ENCODE measurements at places on chromosomes 16 and 17. TPM values are rescaled to one million over a fixed set of nuclear protein-coding genes. Genes with fewer than 3 reads are reported as not detected.
A peak's percentile ranks its signal among the peaks of the same experiment; 100 is the strongest.

DNA sequence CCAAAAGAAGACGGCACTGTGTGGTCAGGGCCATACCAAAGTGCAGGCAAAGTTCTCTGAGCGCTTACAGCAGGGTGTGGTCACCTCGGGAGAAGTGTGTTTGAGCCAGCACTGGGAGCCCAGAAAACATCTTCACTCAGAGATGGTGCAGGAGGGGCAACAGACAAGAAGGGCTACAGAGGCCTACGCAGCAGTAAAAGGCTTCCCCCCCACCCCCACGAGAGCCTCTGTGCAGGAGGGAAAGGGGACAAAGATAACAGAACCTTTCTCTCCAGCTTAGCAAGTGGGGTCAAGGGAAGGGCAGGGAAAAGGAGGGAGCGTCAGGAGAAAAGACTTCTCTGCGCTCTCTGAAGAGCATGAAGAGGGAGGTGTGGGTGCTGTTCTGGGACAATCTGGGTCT, 2.8 kb downstream of the VAT1 start:
- peak overlapping the region; percentile 36 for H3K27ac ChIP-seq
- H3K27me3 ChIP-seq = no peaks in the 10 kb centered on the region
- DNase-seq = no peak
- no peaks in the 10 kb centered on the region for H3K36me3 ChIP-seq

- H3K4me1 ChIP-seq = peaks cover 19% of the 10 kb centered on the region
- peaks cover 10% of the 10 kb centered on the region for H3K27me3 ChIP-seq
- no peak overlapping the region for H3K4me3 ChIP-seq
- H3K36me3 ChIP-seq = no peaks in the 10 kb centered on the region
- DNase-seq = no peak
Observed at GRCh38 chr16:782766-783403, 5.3 kb downstream of the RPUSD1 start.

- DNase-seq = no peak
- peaks cover 12% of the 10 kb centered on the region for H3K4me1 ChIP-seq
- H3K27me3 ChIP-seq = no peaks in the 10 kb centered on the region
- no peak overlapping the region for H3K27ac ChIP-seq
- H3K4me3 ChIP-seq = no peak overlapping the region
Observed at GRCh38 chr17:61205401-61205800, 194.2 kb upstream of the TBX2 start.

DNA sequence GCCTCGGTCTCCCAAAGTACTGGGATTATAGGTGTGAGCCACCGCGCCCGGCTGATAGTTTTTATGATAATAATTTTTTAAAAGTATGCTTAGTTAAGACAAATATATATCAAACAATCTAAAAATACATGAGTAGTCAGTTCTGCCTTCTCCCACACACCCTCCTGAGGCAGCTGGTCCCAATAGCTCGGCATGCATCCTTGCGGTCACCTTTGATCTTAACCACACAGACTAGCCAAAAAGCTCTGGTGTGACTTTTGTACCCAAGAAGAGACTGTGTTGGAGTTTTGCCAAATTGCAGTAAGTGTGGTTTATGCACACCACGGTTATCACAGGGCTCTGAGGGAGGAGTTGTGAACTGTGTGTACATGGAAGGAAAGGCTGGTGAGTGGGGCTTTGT, 25.6 kb downstream of the ATP6V0A1 start:
- no peak overlapping the region for H3K27ac ChIP-seq
- H3K4me3 ChIP-seq = no peak overlapping the region
- DNase-seq = peak; percentile 20
- no peaks in the 10 kb centered on the region for H3K27me3 ChIP-seq
- H3K36me3 ChIP-seq = peaks cover 39% of the 10 kb centered on the region

GRCh38 chr17:38333635-38334295, 10.0 kb downstream of the GPR179 start:
- no peak overlapping the region for H3K27ac ChIP-seq
- H3K36me3 ChIP-seq = no peaks in the 10 kb centered on the region
- peak; percentile 35 for DNase-seq
- no peaks in the 10 kb centered on the region for H3K27me3 ChIP-seq

- H3K4me1 ChIP-seq = peaks cover 17% of the 10 kb centered on the region
- no peaks in the 10 kb centered on the region for H3K27me3 ChIP-seq
- peak overlapping the region; percentile 60 for H3K4me3 ChIP-seq
- no peaks in the 10 kb centered on the region for H3K36me3 ChIP-seq
- peak; percentile 88 for DNase-seq
Observed at GRCh38 chr16:31700530-31701388, 172.8 kb upstream of the ZNF267 start.

GRCh38 chr17:65556014-65556909, 5.2 kb downstream of the AXIN2 start:
- no peaks in the 10 kb centered on the region for H3K27me3 ChIP-seq

GRCh38 chr17:16912021-16912962, 59.6 kb downstream of the TNFRSF13B start:
- no peaks in the 10 kb centered on the region for H3K4me1 ChIP-seq
- no peak overlapping the region for H3K4me3 ChIP-seq
- no peaks in the 10 kb centered on the region for H3K36me3 ChIP-seq
- H3K27ac ChIP-seq = no peak overlapping the region

GRCh38 chr16:68887107-68887506, 43.8 kb downstream of the TANGO6 start:
- H3K27me3 ChIP-seq = no peaks in the 10 kb centered on the region
- H3K4me3 ChIP-seq = no peak overlapping the region
- no peaks in the 10 kb centered on the region for H3K4me1 ChIP-seq
- H3K36me3 ChIP-seq = no peaks in the 10 kb centered on the region
- DNase-seq = no peak

GRCh38 chr16:65176603-65177002, 54.7 kb upstream of the CDH11 start:
- H3K36me3 ChIP-seq = no peaks in the 10 kb centered on the region
- H3K27ac ChIP-seq = no peak overlapping the region
- H3K4me1 ChIP-seq = no peaks in the 10 kb centered on the region
- no peaks in the 10 kb centered on the region for H3K27me3 ChIP-seq
- peak; percentile 25 for DNase-seq
- no peak overlapping the region for H3K4me3 ChIP-seq

DNA sequence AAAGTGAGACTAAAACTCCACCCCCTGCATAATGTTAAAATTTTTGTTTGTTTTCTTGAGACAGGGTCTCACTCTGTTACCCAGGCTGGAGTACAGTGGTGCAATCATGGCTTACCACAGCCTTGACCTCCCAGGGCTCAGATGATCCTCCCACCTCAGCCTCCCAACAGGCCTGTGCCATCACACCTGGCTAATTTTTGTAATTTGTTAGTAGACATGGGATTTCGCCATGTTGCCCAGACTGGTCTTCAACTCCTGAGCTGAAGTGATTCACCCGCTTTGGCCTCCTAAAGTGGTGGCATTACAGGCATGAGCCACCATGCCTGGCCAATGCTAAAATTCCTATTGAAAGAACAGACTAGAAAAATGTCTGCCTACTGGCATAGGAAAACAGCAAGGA, 103.8 kb downstream of the TRIM37 start:
- H3K36me3 ChIP-seq = peaks cover 9% of the 10 kb centered on the region
- no peak overlapping the region for H3K4me3 ChIP-seq
- peaks cover 7% of the 10 kb centered on the region for H3K4me1 ChIP-seq
- no peak for DNase-seq

- no peaks in the 10 kb centered on the region for H3K36me3 ChIP-seq
- peaks cover 4% of the 10 kb centered on the region for H3K27me3 ChIP-seq
- no peak overlapping the region for H3K27ac ChIP-seq
- no peaks in the 10 kb centered on the region for H3K4me1 ChIP-seq
- no peak for DNase-seq
Observed at GRCh38 chr16:86403541-86404163, 106.7 kb upstream of the FOXF1 start.

GRCh38 chr16:87840271-87840978, 28.9 kb downstream of the SLC7A5 start:
- H3K27me3 ChIP-seq = no peaks in the 10 kb centered on the region
- no peak overlapping the region for H3K27ac ChIP-seq
- no peak overlapping the region for H3K4me3 ChIP-seq
- H3K4me1 ChIP-seq = no peaks in the 10 kb centered on the region

- no peaks in the 10 kb centered on the region for H3K36me3 ChIP-seq
- DNase-seq = no peak
- H3K27ac ChIP-seq = no peak overlapping the region
- no peak overlapping the region for H3K4me3 ChIP-seq
- H3K4me1 ChIP-seq = no peaks in the 10 kb centered on the region
- H3K27me3 ChIP-seq = no peaks in the 10 kb centered on the region
Observed at GRCh38 chr17:50191359-50192143, 9.9 kb downstream of the COL1A1 start.

DNA sequence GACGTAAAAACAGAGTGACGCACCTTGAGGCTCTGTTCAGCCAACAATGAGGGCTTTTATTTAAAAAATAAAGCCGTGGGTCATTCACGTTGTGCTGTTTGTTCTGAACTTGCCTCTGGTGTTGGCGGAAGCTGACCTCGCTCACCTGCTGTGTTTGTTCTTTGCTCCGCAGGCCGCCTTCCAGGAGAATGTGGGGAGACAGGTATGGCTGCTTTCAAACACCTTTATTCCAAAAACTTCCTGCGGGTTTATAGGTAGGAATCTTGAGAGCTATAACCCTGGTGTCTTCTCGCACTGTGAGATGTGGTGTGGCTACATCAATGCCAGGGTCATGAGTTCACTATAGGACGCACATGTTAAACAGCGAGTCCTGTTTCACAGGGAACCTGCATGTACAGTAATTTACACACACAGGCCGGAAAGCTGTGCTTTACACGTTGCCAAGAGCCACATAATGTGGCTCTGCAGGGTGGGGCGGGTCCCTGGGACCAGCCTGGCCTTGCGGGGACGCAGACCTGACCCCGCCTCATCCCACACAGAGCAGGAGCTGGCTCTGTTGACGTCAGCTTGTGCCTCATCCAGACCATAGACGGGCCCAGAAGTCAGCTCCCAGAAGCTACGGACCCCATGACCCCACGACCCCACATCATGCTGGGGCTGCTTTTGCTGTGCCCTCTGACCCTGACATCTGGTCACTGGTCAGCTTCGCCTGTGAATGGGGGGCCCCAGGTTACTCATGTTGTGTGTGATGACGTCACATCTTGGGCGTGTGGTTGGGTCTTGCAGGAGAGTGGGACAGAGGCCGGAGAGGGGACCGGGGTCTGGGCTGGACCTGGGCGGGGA, 49.9 kb upstream of the ZNF750 start:
- H3K4me1 ChIP-seq = peaks cover 71% of the 10 kb centered on the region
- no peaks in the 10 kb centered on the region for H3K36me3 ChIP-seq
- peak; percentile 93 for DNase-seq

GRCh38 chr16:70709457-70709856, 23.6 kb upstream of the MTSS2 start:
- DNase-seq = no peak
- no peaks in the 10 kb centered on the region for H3K36me3 ChIP-seq
- peaks cover under 1% of the 10 kb centered on the region for H3K4me1 ChIP-seq

- DNase-seq = no peak
- no peak overlapping the region for H3K4me3 ChIP-seq
- H3K27me3 ChIP-seq = peaks cover 20% of the 10 kb centered on the region
- no peaks in the 10 kb centered on the region for H3K36me3 ChIP-seq
- peaks cover 29% of the 10 kb centered on the region for H3K4me1 ChIP-seq
- no peak overlapping the region for H3K27ac ChIP-seq
Observed at GRCh38 chr16:30009990-30010843, 610 bp downstream of the DOC2A start.

DNA sequence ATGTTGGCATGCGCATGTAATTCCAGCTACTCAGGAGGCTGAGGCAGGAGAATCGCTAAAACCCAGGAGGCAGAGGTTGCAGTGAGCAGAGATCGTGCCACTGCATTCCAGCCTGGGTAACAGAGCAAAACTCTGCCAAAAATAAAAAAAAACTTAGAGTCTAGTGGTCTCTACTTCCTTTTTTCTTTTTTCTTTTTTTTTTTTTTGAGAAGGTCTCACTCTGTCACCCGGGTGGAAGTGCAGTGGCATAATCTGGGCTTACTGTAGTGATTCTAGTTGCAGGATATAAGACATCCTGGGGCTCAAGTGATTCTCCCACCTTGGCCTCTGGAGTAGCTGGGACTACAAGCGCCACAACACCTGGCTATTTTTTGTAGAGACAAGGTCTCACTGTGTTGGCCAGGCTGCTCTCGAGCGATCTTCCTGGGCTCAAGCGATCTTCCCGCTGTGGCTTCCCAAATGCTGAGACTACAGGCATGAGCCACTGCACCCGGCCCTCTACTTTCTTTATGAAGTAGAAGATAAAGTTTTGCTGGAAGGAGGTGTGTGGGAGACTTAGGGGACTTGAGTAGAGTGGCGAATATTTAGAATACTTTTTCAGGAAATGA, 47.9 kb upstream of the TAOK1 start:
- no peak overlapping the region for H3K4me3 ChIP-seq
- H3K27me3 ChIP-seq = no peaks in the 10 kb centered on the region
- no peak for DNase-seq
- H3K36me3 ChIP-seq = no peaks in the 10 kb centered on the region

DNA sequence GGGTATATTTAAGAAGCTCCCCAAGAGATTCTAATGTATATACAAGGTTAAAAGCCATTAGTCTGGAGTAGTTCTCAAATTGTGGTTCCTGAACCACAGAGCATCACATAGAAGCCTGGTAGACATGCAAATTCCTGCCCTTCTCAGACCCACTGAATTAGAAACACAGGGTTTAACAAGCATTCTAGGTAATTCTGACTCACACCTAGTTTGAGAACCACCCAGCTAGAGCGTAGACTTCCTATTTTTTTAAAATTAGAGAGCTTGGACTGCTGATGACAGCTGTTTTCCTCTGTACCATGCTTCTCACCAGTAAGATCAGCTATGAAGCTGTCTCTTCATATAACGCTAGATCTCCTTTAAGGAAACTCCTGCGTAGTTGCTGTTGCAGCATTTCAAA, 50.6 kb downstream of the HS3ST3B1 start:
- no peak overlapping the region for H3K4me3 ChIP-seq
- H3K27me3 ChIP-seq = no peaks in the 10 kb centered on the region
- H3K4me1 ChIP-seq = no peaks in the 10 kb centered on the region
- no peaks in the 10 kb centered on the region for H3K36me3 ChIP-seq
- H3K27ac ChIP-seq = no peak overlapping the region
- DNase-seq = no peak

Gene MSLN
- not detected for total RNA-seq

Gene PMFBP1
- total RNA-seq = 2.0 TPM

Gene HBQ1
- not detected for total RNA-seq

Gene C17orf100
- total RNA-seq = 3.3 TPM

Gene UMOD
- 12.7 TPM for total RNA-seq

Gene CCL8
- total RNA-seq = not detected

Gene LGALS9B
- not detected for total RNA-seq

Gene ABCA9
- 8.8 TPM for total RNA-seq

Data from body of pancreas (tissue), 4 donors.